AG04450 (cell line): ENCODE measurements at places on chromosomes 1 and 21.

DNA sequence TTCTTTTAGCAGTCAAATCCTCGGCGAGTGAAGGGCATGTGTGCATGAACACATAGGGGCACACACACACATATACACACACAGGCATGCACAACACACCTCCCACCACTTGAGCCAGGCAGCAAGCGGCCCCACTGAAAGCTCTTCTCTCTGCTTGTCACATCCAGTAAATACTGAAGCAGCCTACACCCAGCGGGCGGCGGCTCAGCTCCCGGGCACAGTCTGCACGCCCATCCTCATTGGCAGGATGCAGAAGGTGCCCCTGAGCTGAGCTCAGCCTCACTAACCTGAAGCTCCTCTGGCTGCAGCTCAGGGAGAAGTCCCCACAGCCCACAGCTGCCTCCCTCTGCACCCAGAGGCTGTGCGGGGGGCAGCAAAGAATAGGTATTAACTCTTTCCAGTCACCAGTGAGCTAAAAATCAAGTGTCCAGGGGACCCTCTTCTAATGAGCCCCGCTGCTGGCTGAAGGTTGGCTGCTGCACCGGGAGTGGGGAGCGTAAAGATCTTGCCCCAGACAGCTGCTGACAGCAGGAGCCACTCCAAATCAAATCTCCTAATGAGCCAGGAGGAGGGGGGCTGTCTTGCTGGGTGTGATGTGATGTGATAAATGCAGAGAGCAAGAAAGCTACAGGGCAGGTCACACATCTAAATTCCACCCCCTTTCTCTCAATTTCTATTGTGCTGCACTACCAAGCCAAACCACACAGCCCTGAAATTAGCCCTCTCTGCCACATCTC lies 12.5 kb downstream of the RGS8 start:
- no peak for DNase-seq

DNA sequence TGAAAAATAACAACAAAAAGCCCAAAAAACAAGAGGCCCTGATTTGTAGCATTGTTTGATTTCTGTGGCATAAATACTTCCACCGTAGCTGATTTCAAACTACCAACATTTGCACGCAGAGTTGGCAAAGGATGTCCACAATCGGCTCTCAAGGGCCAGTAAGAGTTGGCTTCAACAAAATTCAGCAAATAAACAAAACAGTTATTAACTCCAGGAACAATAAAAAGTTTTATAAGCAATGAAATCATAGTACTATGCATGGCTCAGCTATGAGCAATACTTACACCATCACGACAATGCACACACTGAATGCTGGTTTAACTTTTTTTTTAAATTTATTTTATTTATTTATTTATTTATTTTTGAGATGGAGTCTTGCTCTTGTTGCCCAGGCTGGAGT lies 8.7 kb upstream of the COX20 start:
- no peak for DNase-seq

DNA sequence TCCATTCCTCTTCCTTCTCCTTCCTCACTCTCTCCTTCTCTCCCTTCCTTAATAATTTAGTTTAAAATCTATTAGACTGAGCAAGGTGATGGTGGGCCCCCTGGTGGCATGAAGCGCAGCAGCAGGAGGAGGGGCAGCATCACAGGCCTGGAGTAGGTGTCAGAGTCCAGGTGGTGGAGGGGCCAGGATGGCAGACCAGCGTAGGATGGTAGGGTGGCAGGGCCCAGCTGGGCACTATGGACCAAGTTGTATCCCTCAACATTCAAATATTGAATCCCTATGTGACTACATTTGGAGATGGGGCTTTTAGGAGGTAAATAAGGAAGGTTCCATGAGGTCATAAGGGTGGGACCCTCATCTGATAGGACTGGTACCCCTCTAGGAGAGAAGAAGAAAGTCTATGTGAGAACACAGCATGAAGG lies 61.0 kb downstream of the WDR4 start:
- no peak for DNase-seq

GRCh38 chr1:119266386-119266785 lies 102.2 kb upstream of the HAO2 start:
- DNase-seq, result no peak

GRCh38 chr1:101069158-101069557 lies 43.6 kb upstream of the DPH5 start:
- no peak for DNase-seq

DNA sequence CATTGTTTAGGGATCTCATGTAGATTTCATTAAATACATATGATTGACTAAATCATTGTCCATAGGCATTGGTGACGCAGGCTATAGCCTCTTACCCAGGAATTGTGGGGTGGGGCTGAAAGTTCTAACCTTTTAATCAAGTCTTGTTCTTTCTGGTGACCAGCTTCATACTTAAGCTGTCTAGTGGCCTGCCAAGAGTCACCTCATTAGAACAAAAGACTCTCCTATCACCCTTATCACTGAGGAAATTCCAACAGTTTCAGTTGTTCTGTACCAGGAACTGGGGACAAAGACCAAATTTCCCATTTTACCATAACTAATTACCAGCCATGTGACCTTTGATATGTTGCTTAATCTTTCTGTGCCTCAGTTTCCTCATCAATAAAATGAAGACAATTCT lies 298.5 kb downstream of the PBX1 start:
- DNase-seq, result no peak

DNA sequence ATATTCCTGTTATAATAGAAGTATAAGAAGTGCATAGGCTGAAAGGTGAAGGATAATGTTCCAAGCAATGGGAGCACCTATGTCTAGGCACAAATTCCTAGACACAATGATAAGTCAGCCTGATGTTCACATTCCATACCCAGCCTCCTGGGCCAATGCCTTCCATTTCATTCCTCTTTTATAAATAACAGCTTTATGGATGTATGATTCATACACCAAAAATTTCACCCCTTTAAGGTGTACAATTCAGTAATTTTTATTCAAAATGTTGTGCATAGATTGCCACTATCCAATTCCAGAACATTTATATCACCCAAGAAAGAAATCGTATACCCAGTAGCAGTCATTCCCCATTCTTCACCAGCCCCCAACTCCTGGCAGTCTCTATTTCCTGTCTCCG lies 118.8 kb downstream of the BRINP2 start:
- DNase-seq, result no peak

DNA sequence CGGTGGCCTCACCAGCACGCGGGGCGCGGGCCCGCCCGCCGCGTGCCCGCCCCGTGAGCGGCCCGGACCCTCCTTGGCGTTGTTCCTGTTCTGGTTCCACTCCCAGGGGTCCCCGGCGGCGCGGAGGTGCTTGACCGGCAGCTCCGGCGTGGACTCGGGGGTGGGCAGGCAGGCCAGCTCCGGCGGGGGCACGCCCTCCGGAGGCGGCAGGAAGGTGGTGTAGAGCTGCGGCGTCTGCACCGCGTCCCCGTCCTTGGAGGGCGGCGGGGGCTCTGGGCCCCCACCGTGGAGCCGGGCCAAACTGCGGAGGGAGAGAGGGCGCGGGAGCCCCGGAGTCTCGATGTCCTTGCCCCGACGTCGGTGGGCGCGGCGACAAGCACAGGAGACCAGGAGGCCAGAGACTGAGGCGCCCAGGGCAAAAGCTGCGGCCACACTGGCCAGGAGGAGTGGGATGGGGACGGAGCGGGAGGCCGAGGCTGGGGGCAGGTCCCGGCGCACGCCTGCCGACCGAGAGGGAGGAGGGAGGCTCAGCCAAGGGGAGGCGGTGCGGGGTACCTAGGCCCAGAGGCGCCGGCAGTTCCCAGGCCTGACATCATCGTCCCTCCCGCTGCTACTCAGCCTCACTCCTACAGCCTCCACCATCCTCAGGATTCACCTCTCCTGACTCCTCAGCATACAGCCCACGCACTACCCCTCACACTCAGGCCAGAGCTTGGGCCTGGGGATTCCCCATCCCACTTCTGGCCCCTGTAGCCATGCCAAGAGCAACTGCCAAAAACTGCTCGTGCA lies 13.2 kb downstream of the SEMA6C start:
- no peak for DNase-seq
